ENCODE measurements at places on chromosomes 6 and 20.

DNA sequence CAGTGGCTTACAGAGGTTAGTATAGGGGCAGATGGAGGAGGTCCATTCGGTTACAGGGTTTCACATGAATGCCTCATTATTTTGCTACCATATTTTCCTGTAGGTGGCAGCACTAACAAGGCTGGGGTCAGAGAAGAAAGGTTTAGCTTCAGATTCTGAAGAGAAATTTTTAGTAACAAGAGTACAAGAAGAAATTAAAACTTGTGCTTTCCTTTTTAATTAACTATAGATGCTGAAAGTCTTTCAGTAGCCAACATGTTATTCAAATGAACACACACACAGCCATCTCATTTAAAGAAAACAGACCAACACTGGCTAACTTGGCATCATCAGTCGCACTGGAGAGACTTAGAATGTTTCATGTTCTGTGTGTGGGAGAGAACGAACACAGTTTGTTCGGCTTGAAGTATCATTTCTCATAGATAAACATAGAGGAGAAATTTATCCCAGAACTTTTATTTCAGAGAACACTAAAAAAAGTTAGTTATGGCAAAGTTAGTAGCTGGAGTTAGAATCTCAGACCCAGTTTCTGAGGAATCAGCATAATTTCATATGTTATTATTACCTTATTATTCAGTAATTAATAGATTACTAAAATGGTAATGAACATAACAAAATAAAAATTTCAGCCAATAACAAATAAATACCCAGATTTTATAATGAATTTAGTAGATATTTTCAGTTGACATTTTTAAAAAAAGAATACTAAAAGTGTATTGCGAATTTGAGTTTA lies 314.0 kb upstream of the RSPO3 start:
- no peak for DNase-seq

DNA sequence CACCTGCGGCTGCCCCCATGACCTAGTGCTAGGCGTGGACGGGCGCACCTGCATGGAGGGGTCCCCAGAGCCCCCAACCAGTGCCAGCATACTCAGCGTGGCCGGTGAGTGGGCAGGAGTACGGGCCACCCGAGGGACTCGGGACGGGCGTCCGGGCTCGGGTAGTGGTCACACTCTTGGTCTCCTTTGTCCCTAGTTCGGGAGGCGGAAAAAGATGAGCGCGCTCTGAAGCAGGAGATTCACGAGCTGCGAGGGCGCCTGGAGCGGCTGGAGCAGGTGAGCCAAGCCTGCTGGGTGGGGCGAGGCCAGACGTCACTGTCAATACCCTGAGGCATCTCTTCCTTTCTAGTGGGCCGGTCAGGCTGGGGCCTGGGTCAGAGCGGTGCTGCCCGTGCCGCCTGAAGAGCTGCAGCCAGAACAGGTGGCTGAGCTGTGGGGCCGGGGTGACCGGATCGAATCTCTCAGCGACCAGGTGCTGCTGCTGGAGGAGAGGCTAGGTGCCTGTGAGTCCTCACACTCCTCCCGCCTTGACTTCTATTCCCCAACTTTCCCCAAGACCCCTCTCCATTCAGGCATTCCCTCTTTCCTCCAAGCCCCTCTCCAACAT lies 2.9 kb downstream of the EGFL8 start:
- no peak for DNase-seq

DNA sequence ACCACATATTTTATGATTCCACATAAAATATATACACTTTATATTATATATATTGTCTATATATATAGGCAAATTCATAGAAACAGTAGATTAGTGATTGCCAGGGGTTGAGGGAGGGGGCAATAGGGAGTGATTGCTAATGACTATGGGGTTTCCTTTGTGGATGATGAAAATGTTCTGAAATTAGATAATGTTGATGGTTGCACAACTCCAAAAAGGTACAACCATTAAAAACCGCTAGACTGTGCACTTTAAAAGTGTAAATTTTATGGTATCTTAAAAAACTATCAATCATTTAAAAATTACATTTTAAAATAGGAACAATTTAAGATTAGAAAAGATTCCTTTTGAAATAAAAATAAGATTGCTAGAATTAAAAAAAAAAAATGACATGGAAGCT lies 23.8 kb upstream of the CEP85L start:
- DNase-seq = no peak

DNA sequence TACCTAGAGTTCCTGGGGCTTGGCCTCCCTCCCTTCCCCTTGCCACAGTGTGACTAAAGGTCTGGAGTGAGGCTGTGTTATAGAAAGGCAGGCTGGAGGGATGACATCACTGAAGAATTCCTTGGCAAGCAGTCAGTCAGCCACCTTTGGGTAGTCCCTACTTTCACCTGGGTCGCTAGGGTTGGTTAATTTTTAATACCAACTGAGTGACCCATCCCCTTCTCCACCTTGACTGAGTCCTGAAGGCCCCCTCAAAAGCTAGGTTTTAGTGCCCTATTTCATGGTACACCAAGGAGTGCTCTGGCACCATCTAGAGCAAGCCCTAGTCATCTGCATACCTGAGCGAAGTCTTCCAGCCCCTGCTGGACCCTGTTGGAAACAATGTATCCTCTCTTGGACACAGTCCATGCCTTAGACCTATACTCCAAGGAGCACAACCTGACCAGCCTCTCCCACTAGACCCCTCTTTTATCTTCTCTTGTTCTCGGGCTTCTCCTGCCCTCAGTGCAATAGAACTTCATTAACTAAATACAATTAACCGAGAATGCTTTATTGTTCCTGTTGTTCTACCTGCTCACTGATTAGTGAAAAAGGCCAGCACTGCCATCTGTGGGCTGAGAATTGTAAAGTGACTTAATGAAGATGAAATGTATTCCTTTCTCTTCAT lies 44.6 kb downstream of the RIN2 start:
- DNase-seq = no peak

DNA sequence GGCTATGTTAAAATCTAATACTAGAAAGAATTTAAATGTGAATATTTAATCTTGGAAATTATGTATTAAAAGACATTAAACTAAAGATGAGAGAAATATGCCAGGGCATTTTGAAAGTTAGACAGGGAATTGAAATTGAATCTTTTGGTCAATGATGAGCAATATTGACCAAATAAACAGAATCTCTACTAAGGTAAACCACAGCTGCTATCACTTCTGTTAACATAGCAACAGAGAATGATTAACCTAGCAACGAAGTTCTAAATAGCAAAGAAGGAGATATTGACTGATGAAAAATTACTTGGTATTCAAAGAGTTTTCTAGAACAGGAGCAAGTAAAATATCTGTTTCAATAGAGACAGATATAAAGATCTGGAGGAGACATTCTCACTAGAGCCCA lies 45.2 kb upstream of the RSPO3 start:
- no peak for DNase-seq

- DNase-seq = no peak
Observed at GRCh38 chr6:16596616-16597331, 164.5 kb downstream of the ATXN1 start.

DNA sequence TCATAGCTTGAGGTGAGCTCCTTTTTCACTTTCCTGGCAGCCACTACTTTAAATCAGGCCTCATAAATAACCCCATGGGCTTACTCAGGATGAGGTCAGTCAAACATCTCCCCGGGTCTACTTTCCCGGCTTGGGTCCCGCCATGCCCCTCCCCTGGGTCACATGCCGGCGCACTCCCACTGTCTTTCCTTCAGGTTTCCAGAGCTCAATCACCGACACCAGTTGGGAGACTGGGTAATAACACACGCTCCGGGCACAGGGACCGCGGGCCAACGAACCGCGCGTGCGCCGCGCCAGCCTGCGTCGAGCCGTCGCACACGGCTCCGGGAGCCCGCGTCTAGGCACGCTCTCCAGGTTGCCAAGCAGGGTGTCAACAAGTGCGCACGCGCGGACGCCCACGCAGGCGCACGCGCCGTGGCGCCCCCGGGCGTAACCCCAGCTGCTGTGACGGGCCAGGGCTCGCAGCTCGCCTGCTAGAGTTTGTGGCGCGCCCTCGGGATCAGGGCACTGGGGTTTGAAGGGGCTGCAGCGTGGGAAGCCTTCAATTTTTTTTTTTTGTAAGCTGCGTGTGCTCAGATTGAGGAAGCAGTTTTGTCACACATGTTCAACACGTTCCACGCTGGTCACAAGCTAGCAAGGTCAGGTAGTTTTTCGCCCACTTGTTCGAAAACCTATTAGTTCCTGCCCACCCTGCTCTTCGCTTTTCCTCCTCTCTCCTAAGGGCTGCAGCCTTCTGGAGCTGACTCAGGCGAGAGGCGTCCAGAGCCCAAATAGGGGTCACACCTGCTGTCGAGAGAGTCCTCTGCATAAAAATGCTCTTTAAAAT lies 31.8 kb downstream of the TFAP2B start:
- DNase-seq = no peak

DNA sequence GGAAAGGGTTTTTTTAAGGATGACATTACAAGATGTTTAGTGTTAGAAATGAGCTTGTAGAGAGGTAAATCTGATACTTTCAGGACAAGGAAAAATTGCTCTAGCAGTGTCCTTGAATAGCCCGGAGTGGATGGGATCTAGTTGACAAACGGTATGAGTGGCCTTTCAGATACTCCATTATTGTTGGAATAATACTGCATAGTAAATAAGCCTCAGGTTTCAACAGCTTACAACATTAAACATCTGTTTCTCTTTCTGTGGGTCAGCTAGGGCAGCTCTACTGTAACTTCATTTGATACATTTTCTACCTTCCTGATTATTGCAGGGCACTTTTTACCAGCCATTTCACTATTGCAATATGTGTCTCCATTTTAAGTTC lies 118.0 kb downstream of the B3GAT2 start:
- DNase-seq = no peak

GRCh38 chr6:85498596-85499258 lies 48.8 kb downstream of the NT5E start:
- DNase-seq = no peak

DNA sequence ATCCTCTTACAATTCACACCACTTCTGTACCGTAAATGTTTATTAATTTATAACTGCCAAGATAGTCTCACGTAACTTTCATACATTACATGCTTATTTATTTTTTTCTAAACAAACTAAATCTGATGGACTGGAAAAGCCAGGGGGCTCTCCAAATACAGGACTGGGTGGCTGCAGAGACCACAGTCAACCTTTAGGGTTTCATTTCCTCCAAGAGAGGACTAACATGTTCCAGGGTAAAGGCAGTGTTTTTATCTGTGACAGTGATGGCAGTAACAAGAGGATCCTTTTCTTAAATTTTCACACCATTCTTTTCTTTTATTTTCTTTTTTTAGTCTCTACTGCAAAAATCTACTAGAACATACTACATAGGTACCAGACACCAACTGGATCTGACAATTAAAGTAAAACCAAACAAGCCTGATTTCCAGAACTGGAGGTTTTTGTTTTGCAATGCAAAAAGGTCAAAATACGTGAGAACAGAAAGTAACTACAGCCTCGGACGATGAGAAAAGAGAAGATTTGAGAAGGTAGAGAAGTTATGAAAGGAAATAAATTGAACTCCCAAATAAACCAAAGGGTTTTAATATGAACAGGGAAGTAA lies 1.2 kb downstream of the LMBRD1 start:
- DNase-seq = no peak

DNA sequence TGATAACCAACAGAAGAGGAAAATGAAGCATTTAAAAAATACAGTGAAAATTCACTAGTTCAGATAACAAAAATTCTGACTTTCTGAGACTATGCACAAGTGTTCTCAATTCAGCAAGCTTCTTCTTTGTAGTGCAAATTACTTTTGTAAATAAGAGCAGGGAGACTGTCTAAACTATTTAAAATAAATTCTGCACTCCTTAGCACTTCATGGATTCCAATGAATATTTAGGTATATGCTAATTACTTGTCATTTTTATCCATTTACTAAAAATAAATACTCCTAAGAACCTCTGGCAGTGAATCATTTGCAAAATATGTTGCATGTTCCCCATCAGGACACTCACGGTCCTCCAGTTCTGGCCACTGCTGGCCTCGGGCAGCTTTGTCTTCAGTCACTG lies 139.8 kb downstream of the F13A1 start:
- no peak for DNase-seq

DNA sequence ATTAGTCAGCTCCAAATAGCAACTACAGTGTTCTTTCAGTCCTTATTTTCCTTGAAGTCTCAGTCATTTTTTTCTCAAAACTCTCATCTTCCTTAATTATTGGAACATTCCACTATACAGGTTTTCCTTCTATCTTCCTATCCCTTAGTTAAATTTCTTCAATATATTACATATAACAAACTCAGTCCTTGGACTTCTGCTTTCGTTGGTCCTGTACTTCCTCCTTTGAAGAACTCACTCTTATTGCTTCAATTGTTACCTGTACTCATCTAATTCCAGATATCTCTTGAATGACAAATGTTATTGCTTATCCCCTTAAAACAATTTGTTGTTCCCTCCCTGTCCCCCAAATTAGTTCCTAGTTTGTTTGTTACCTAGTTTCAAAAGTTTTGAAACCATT lies 67.7 kb upstream of the NOTCH4 start:
- DNase-seq = no peak

GRCh38 chr6:1348675-1349074 lies 36.8 kb downstream of the FOXQ1 start:
- no peak for DNase-seq

GRCh38 chr6:111456208-111456607 lies 26.8 kb downstream of the REV3L start:
- DNase-seq = no peak

DNA sequence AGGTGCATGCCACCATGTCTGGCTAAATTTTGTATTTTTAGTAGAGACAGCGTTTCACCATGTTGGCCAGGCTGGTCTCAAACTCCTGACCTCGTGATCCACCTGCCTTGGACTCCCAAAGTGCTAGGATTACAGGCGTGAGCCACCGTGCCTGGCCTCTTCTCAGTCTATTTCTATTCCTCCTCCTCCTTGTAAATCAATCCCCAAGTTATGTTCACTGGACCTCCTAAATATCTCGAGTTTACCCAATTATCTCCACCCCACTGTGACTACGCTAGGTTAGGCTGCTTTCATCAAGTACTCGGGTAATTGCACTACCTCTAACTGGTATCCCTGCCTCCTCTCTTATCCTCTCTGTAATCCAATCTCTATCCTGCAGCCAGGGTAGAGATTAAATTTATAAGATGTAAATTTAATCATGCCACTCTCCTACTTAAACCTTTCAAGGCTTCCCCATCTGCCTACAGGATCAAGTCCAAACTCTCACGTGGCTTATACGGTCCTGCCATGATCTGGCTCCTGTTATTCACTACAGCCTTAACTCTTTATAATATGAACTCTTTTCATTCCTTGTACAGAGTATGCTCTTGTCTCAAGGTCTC lies 837 bp upstream of the MAD2L1BP start:
- DNase-seq = no peak

- DNase-seq = no peak
Observed at GRCh38 chr6:144064402-144065212, 30.8 kb downstream of the SF3B5 start.

DNA sequence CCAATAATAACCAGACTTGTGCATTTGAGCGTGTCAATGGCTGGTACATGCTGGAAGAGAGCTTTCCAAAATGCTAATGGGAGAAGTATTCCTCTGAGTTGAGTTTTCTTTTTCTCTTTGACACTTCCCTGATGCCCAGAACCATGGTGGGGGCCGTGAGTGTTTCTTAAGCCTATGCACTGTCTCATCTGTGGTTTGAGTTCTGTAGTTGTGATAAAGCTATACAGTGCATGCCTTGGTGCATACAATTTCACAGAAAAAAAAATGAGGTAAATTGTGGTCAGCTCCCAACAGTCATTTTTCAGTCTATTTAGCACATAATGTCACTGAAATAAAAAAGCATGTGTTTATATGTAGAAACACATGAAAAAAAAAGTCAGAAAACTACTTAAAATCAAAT lies 204.8 kb downstream of the HDGFL1 start:
- no peak for DNase-seq

All from NCI-H446 treated with DMSO at 0.1 percent for 48 hours (cell line).